ENCODE measurements at places on chromosomes 11 and 22.
A peak's percentile ranks its signal among the peaks of the same experiment; 100 is the strongest.

GRCh38 chr11:3156282-3156660 lies 8.8 kb downstream of the OSBPL5 start:
- DNase-seq: no peak

- DNase-seq: peak; percentile 70
These were observed 206.0 kb upstream of the CHORDC1 start for GRCh38 chr11:90428836-90429235.

DNA sequence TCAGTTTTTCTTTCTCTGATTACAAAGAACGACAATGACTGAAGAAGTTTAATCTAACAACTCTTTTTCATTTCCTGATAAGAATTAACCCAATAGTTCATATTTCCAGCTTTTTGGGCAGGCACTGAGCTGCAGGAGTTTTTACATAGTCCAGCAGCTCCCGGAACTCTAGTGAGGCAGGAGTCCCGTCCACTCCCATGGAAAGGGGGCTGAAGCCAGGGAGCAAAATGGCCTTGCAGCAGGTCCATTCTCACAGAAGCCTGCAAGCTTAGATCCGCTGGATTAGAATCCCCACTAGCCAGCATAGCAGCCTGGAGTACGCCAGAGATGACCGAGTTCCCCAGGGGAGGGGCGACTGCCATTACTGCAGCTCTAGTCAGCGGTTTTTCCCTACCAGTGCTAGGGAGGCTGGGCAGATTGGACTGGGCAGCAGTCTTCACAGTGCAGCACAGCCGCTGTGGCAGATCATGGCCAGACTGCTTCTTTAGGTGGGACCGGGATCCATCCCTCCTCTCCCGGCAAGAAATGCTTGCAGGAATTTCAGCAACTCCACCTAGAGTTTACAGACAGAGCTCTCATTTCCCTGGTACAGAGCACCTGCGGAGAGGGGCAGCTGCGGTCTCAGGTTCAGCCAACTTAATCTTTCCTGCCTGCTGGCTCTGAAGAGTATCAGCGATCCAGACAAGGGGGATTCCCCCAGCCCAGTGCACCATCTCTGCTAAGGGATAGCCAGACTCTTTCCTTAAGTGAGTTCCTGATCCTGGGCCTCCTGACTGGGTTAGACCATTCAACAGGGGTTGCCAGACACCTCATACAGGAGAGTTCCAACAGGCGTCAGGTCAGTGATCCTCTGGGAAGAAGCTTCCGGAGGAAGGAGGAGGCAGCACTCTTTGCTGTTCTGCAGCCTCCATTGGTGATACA lies 742 bp upstream of the CASP4 start:
- no peak for DNase-seq

DNA sequence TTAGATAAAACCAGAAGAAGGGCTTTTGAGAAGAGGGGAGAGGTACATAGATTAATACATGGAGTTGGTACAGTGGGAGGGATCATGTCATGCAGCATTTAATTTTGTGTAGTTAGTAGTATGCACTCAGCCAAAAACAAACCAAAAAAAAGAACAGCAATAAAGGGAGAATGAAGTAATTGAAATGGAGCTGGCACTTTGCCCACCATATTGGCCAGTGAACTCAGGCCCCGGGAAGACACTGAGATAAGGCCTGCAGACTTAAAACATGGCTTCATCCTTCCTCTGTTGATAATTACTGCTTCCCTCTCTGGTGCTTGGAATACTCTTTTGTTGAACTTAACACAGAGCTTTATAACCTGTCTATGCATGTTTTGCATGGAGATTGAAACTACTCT lies 3.1 kb downstream of the PANX1 start:
- peak; percentile 81 for DNase-seq

GRCh38 chr22:21449531-21450319 lies 17.5 kb upstream of the TMEM191C start:
- DNase-seq: no peak

GRCh38 chr11:37755521-37755920 lies 1157.5 kb upstream of the RAG2 start:
- no peak for DNase-seq

GRCh38 chr11:35583843-35584242 lies 34.4 kb upstream of the FJX1 start:
- no peak for DNase-seq

- peak; percentile 20 for DNase-seq
These were observed 2.6 kb upstream of the VWCE start for GRCh38 chr11:61297746-61298145.

DNA sequence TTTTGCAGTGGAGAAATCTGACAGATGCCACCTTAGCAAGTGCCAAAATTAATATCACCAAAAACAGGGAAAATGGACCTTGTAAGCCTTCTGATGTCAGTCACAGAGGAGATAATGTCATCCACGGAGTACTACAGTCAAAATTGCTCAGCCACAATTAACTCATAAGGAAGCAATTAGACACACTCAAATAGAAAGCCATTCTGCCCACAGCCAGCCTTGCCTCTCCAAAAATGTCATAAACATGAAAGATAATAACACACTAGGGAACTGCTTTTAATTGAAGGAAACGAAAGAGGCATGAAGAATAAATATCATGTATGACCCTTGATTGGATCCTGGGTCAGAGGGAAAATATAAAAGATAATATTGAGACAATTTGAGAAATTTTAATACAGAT lies 505.6 kb upstream of the API5 start:
- peak; percentile 65 for DNase-seq

GRCh38 chr11:109695696-109696095 lies 273.7 kb downstream of the C11orf87 start:
- DNase-seq: no peak

DNA sequence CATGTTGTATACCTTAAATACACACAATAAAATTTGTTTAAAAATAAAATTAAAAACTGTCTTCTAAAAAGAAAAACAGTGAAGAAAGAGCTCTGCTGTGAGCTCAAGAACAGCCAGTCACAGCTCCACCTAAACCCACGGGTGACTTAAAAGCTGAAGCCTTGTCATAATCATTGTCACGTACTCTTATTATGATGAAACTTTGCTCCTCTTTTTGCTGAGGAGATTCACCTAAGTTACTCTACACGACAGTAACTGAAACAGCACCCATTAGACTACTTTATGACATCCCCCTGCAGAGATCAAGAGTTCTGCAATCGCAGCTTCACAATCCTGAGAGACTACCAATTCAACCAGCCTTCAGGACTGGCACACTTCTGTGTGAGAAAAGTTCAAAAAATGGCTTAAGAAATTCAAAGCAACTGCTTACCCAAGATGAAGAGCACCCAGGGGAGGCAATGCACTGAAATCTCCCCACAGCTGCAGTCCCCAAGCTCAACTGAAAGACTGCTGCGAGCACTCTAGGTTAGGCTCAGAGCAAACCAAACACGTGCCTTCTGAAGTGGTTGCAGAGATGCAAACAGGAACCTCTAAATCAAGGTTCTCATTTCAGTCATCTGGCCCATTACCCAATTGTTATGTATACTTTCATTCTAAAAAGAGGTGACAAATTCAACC lies at the start of gene JAML:
TSS of gene JAML (minus strand) at position 501 of the 678 bp plus-strand sequence. CDS start 10,145 bp downstream, outside the sequence.
- DNase-seq: no peak

DNA sequence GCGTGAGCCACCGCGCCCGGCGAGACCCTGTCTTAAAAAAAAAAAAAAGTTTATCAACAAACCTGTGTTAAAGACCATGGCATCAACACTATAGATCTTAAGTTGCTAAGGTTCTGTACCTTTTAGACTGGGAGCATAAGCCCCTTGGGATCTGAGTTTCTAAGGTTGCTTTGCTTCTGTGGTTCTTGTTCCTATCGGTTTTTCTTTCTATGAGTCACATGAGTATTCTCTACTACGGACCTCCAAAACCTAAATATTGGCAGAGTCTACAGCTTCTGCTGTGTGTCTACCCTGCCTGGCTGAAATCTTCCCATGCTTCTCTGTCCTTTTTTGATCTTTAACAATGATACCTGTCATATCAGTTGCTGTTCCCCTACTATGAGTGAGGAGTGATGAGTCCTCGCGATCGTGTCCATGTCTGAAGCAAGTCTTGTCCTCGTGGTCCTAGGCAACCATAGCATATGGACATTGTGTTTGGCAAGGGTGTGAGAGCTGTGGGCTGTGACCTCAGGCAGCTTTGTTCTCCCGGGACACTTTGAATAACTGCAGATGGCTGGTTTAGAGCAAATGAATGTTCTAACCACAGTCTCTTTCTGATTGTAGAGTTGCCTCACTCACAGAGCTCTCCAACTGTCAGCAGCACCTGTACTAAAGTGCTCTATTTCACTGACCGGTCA lies 9.0 kb upstream of the DLAT start:
- DNase-seq: no peak

DNA sequence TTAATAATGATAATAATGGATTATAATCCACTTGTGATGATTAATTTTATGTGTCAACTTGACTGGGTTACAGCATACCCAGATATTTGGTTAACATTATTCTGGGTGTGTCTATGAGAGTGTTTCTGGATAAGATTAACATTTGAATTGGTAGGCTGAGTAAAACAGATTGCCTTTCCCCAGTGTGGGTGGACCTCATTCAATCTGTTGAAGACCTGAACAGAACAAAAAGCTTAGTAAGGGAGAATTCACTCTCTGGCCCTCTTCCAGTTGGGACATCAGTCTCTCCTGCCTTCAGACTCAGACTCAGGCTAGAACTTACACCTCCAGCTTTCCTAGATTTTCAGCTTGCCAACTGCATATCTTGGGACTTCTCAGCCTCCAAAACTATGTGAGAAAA lies 37.3 kb upstream of the RRAS2 start:
- DNase-seq: no peak

- no peak for DNase-seq
These were observed 621 bp downstream of the TSPO start for GRCh38 chr22:43152003-43152356.

DNA sequence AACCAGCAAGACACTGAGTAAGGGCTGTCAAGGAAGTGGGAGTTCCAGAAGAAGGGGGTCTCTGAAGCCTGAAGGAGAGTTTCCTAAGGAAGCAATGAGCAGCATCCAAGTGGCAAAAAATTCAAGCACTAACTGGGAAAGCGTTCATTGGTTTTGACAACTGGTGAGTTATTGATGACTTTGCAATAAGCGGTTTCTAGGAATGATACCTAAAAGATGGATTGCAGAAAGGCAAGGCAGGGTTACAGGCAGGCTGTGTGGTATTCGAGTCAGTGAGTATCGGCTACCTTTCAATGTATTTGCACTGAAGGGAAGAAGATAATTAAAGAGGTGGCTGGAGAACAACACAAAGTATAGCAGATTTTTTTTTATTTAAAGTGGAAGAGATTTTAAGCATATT lies 59.3 kb upstream of the NCAM1 start:
- DNase-seq: no peak

DNA sequence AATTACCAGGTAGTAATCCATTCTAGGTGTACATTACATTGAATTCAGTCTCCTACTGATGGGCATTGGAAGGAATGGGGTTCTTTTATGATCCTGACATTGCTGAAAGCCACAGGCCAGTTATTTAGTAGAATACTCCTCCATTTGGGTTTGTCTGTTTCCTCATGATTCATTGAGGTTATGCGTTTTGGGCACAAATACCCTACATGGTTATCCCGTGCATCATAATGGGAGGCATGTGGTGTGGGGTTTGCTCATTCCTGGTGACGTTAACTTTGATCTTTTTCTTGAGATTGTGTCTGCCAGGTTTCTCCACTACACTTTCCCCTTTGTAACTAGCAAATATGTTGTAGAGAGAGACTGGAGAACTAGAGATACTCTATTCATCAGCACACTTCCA lies 5.5 kb downstream of the FOLR3 start:
- no peak for DNase-seq

DNA sequence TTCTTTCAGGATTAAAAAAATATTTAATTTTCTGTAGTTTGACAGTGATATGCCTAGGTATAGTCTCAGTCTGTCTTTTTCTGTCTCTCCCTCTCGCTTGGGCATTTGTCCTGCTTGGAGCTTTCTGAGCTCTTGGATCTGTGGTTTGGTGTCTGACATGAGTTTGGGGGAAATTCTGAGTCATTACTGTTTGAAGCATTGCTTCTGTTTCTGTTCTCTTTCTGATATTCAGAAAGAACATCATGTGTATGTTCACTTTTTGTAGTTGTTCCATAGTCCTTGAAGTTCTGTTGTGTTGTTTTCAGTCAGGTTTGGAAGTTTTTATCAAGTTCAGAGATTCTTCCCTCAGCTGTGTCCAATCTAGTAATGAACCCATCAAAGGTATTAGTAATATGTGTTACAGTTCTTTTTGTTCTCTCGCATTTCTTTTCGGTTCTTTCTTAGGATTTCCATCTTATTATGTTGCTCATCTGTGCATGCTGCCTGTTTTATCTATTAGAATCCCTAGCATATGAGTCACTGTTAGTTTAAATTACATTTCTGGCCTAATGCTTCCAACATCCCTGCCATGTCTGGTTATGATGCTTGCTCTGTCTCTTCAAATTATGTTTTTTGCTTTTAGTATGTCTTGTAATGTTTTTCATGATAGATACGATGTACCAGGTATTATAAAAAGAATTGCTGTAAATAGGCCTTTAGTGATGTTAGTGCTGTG lies 48.4 kb downstream of the DDX10 start:
- DNase-seq: no peak

DNA sequence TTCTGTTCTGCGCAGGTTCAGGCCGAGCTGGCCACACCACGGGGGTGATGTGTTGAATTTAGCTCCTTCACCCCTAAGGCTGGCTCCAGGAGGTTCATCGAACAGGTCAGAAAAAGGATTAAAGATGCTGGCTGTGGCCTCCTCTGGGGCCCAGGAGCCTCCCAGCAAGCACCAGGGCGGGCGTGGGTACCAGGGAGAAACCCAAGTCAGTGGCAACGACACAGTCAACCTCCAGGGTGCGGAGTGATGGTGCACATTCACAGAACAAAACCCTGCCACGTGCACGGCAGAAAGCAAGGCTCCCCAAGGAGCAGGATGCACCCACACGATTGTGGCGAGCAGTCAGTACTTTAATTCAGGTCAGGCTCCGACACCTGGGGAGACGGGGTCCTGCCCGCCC lies 10.8 kb downstream of the C11orf24 start:
- DNase-seq: no peak

- DNase-seq: no peak
These were observed 70.3 kb upstream of the WNT7B start for GRCh38 chr22:46047226-46047625.

GRCh38 chr11:1926156-1927025 lies 6.9 kb downstream of the TNNT3 start:
- no peak for DNase-seq

GRCh38 chr11:114774599-114775361 lies 96.5 kb downstream of the NXPE2 start:
- DNase-seq: peak; percentile 61

DNA sequence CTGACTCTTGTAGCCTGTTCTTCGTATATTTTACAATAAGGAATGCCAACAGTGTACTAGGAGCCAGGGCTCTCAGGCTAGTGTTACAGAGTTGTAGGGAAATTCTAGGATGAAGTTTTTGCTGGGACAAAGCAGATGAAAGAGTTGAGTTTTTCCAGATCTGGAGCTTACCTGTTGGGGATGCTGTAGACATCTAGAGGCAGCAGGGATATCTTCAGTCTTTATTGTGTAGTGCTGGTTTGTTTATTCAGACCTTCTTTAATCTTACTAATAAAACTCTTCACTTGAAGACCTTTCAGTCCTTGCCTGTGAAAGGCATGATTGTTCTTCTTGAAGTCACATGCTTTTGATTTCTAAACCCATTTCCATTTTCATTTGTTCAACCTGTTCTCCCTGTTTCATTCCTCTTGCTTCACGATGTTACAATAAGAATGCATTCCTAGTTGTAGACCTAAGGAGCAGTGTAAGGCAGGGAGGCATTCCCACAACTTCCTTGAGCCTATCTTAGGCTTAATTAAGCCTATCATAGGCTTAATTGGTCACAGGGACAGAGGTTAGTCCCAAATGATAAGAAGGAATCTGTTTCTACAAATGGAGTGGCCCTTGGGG lies 7.9 kb upstream of the SLC37A2 start:
- DNase-seq: no peak

GRCh38 chr22:24580276-24580675 lies 12.6 kb downstream of the LRRC75B start:
- DNase-seq: no peak

- DNase-seq: no peak
These were observed 71.8 kb upstream of the PITPNB start for GRCh38 chr22:27990879-27991278.

All from NCI-H1105 treated with DMSO at 0.1 percent for 48 hours (cell line).